ENCODE measurements at places on chromosomes 4 and X.

DNA sequence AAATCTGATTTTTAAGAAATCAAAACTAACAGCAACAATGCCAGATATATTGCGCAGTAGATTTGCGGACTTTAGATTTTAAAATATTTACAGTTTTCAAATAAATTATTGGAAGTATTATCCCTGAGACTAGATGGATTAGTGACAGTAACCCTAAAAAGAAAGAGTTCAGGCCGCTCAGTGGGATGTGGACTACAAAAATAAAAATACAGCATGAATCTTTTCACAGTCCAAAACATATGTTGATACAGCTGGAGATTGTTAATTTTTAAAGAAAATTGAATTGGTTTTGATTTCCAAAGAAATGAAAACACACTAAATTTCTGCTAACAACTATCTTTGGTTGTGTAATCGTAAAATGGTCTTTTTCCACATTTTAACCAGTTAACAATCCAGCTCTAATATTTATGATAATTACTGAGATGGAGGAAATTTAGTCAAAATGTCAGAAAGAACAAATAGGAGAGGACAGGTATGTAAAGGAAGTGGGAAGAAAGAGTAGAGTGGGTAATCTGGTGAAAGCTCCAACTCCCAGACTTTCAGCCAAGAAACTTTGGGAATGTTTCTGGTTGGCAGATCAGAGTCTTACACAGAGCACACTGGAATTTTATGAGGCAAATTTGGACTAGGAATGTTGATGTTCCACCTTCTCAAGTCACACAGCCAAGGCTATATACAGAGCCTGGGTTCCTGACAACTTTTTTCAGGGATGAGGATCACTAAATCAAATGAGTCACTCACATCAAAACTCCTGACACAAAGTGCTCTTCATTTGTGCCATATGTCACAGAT, 15.1 kb downstream of the C4orf36 start:
- no peak for DNase-seq

DNA sequence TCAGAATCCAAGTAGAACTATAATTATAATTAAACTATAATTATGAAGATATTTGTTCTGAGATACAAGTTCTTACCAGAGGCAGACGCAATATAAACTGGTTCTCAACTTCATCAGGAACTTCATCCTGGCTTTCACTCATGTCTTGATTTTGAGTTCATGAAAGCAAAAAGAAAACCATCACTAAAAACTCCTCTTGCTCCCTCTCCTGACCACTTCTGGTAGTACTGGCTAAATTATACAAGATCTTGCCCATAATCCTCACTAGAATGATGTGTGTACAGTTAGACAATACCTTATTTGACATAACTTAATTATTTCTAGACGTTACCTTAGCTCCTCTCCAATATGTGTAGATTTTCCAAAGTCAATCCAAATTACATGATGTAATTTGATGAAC, 3.7 kb downstream of the TAF7L start:
- peak; percentile 9 for DNase-seq

GRCh38 chrX:140123446-140123845, 158.1 kb upstream of the CXorf66 start:
- DNase-seq = no peak

DNA sequence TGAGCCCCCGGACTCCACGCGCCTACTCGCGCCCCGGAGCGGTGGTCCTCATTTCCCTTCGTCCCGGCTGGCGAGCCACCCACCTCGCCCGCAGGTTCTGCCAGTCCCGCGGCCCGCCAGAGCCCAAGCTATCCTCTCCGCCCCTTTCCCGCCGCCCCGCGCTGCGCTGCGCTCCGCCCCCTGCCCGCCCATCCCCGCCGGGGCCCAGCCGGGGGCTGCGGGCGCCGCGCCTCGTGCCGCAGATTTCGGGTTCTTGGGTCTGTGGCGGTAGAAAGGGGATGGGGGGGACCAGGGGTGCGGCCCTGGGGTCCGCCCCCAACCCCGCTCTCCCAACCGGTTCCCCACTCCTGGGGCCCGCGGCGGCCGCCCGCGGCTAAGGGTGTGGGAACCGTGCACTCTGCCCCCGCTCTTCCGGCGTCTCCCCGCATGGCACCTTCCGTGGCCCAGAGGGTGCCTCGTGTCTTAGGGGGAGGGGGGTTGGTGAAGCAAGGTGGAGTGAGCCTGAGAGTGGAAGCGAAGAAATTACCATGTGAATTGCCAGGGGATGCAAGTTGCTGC, 650.8 kb upstream of the DIPK2B start:
- DNase-seq = no peak

DNA sequence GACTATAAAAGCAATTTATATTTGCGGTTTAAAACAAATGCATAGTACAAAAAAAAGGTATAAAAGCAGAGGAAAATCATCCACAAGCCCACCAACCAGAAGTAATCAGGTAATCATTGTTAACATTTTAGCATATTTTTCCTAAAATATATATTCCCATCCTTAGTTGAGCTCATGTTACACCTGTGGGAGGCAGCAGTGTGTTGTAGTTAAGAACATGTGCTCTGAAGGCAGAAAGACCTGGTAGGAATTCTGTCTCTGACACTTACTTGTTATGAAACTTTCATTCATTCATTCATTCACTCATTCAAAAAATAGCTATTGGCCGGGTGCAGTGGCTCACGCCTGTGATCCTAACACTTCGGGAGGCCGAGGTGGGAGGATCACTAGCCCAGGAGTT, 15.4 kb upstream of the CDKL5 start:
- no peak for DNase-seq

DNA sequence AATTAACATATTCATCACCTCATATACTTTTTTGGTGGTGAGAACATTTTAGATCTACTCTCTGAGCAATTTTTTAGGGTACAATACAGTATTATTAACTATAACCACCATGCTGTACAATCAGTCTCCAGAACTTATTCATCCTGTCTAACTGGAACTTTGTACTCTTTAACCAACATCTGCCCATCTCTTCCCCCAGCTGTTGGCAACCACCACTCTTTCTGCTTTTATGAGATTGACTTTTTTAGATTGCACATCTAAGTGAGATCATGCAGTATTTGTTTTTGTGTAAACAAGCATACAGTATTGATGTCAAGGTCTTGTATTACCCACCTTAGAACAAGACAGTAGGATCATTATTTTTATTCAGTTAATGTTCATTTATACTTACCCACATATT, 516.8 kb downstream of the RPA4 start:
- DNase-seq = no peak

DNA sequence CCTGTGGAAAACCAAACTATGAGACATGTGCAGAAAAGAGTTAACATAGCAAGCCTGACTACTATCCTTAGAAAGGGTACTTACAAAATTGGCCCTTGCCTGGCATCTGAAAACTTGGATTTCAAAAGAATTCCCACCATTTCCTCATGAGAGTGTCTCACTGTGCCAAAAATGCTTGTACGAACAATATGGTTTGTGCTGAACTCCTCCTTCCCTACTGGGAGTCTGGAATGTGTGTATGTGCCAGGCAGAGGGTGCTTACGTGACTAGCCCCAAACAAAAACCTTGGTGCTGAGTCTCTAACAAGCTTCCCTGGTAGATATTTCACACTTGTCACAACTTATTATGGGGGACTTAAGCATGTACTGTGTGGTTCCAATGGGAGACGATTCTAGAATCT, 81.7 kb upstream of the GIMD1 start:
- DNase-seq = no peak

GRCh38 chr4:151729731-151730559, 30.9 kb downstream of the GATB start:
- DNase-seq = no peak

- no peak for DNase-seq
Measured at GRCh38 chrX:153444333-153445011, 1.4 kb downstream of the TREX2 start.

DNA sequence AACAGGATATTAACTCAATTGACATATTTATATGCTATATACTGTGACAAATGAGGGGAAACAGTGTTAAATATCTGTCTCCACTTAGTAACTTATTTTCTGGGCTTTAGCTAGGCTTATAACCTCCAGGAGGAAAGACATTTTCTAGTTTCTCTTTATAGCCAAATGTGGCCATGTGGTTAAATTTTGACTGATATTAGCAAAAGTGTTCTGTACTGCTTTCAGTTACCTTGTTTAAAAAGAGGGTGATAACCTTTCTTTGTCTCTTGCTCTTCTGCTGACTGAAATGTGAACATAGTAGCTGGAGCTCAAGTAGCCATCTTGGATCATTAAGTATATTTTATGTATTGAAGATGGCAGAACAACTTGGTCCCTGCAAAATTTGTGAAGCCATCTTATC, 253.7 kb downstream of the PDHA2 start:
- DNase-seq = no peak

DNA sequence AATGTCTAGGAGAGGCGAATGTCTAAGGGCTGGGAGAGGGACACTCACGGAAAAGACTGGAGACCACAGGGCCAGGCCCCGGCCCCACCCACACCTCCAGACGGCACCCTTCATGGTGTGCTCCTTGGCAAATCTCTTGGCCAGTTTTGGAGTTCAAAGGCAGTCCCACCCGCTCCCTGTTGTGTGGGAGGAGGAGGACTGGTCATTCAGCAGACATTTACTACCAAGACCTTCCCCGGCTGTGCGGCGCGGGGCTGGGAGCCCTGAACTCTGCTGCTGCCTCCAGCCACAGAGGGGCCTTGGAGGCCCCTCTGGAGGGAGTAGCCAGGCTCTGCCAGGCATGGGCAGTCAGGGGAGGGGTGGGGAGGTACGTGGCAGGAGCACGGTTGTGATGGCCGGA, 8.7 kb upstream of the TBC1D14 start:
- no peak for DNase-seq

DNA sequence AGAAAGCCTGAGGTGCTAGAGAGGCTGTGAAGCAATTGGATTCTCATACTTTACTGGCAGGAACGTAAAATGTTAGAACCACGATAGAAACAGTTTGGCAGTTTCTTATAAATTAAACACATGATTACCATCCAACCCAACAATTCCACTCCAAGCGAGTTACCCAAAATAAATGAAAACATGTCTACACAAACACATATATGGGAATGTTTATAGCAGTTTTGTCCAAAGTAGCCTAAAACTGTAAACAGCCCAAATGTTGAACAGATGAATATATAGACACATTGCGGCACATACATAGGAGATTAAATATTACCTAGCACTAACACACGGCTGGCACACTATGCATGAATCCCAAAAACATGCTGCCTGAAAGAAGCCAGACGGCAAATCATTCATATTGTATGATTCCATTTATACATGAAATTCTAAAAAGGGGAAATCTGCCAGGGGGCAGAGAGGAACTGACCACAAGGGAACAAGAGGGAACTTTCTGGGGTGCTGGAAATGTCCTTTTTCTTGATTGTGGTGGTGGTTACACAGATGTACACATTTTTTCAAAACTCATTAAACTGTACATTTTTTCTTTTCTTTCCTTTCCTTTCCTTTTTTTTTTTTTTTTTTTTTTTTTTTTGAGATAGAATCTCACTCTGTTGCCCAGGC, 50.4 kb upstream of the SLC25A4 start:
- peak; percentile 27 for DNase-seq

- DNase-seq = no peak
Measured at GRCh38 chr4:155079871-155080270, 128.6 kb upstream of the NPY2R start.

- DNase-seq = no peak
Measured at GRCh38 chrX:115341421-115341820, 51.9 kb downstream of the LUZP4 start.

DNA sequence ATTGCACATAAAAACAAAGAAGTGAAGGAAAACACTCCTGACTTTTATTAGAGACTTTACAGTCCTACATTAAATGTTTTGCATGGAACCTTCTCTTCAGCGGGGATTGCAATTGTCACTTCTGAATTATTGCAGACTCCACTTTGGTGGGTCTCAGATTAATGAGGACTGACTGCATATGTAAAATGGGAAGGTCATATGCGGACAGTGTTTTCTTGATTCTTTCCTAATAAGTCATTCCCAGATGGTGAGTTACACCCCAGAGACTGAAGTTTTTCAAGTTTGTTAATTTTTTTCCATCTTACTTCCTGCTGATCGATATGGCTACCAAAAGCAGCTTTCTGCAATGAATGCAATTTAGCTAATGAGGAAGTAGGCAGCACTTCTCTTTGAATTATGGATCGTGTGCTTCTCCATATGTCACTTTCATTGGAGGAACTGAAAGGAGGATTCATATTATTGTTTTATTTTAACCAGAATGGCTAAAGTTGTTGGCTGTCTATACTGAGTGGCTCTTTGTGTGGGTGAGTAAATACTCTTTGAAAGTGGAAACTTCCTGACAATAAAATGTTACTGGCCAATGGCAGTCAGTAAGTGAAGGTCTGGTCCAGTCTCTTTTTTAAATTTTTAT, 119.3 kb upstream of the CLNK start:
- DNase-seq = peak; percentile 3

DNA sequence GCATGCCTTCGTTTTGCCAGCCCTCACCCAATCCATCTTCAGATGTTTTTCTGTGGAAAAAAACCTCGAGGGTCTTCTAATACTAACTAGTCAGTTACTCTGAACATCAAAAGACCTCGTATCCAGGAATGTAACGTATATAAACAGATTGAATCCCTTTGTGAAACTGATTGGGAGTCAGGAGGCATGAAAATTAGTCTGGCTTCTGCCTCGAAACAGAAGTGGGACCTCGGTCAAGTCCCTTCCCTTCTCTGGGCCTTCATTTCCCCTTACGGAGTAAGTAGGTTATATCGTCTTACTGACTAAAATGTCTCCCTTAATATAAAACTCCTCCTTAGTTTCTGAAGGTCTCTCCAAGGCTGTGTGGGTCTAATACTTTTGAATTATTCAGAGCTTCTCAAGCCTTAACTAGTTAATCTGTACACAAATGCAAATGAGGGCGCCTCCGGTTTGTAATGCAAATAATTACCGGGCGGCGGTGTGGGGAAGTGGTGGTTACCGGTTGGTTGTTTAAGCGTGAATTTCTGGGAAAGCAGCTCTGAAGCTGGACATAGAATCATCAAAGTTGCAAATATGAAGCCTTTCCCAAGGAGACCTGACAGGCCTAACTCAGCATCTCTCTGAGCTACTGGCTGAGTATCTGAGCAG, 11.4 kb upstream of the NKRF start:
- DNase-seq = peak; percentile 21

DNA sequence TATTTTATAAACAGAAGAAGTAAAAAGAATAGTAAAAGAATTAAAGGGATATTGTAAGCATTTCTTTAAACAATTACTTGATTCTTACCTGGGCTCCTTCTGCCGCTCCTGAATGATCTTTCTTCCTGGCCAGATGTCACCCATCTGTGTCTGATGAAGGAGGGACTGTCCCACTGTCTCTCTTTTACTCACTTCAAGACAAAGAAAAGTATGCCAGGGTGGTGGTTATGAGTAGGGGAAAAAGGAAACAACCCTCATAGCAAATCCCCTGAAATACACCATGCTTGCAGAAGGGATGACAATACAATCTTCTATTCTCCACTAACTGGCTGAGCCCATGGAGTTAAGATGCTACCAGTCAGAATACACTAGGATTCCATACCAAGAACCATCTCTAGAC, 31.1 kb downstream of the SYTL4 start:
- no peak for DNase-seq

DNA sequence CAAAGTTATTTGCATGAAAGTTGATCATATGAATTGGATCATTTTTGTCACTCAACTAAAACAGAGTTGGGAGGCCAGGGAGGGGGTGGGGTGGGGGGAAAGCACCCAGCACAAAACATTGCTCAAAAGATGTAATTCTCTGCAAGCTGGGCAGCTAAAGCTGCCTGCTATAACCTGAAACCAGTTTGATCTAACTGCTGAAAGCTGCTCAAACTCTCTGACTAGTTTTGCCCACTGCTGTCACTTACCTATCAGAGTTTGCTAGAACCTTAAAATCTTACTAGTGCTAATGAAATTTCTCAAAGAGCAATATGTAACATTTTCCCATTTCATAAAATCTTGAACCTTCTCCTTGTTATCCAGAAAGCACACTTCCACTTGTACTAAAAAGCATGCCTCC, 10.4 kb downstream of the CXCL8 start:
- DNase-seq = no peak
